Stimulated activated CD8-positive, alpha-beta memory T cell treated with anti-CD3 and anti-CD28 coated beads, Interleukin-4, amount 100 ng/mL, for 1 hour (primary cell): ENCODE measurements at places on chromosomes 16 and 17.

DNA sequence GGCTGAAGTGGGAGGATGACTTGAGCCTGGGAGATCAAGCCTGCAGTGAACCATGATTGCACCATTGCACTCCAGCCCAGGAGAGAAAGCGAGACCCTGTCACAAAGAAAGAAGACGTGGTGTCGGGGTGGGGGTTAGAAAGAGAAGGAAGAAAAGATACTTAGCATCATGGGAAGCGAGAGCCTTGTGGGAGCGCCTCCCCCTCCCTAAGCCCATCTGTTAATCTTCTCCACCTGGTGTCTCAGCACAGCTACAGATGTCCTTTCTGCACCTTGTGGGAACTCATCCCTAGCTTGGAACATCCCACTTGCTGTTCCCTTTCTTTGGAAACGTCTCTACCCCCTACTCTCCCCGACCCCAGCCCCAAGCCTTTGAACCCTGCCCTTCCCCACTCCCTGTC is 6.0 kb downstream of the ZNF688 start:
- DNase-seq, result no peak

DNA sequence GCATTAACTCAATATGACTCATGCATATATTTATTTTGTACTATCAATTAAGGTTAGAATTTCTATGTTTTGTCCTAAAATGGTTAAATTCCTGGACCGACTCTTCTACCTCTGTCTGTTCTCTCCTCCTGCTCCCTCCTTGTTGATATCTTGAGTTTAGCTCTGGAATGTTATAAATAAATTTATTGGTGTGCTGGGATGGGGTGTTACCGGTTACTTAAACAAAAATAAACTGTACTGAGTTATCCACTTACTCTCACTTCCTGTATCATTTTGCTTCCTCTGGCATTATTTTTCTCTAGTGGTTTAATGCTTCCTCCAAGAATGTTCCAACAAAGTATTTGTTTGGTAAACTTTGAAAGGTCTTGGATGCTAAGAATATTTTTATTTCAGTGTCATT is 120.1 kb downstream of the ABCA8 start:
- DNase-seq, result no peak

DNA sequence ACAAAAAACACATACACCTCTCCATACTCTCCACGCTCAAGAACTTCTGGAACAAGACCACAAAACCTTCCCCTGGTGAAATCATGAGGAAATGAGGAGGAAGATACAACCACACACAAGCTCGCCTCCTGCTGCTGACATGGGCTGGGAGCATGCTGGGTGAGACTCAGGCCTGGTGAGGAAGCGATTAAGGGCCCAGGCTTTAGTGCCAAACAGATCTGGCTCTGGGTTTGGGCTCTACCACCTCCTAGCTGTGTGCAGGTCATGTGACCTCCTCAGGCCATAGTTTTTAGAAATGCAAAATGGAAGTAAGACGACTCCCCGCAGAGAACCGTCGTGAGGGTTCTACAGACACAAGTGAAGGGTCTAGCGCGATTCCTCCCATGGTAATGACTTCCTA is 41.3 kb downstream of the VAC14 start:
- DNase-seq, result no peak

DNA sequence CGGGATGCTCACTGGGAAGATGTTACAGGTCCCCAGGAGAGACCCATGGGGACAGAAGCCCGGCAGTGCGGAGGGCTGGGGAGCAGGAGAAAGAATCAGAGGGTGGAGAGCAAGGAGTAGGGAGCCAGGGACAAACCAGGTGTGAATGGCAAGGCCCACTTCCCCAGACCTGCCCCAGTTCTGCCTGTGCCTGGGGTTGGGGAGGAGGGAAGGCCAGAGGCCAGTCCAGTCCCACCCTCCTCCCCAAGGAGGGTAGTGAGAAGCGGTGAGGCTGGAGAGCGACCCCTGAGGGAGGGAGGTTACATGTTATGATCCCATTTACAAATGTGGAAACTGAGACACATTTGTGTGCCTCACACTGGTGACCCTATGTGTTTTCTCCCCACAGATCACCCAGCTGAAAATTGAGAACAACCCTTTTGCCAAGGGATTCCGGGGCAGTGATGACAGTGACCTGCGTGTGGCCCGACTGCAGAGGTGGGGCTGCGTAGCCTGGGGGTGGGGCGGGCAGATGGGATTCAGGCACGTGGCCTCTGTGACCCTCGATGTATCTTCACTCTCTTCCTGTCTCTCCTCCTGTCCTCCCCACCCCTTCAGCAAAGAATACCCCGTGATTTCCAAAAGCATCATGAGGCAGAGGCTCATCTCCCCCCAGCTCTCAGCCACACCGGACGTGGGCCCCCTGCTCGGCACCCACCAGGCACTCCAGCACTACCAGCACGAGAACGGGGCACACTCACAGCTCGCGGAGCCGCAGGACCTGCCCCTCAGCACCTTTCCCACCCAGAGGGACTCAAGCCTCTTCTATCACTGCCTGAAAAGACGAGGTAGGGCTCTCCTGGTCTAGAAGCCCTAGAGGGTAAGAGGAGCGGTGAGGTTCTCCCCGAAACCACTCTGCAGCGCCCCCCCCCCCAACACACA is 27.5 kb downstream of the TBX4 start:
- no peak for DNase-seq

GRCh38 chr17:59067756-59068155 is 38.9 kb downstream of the TRIM37 start:
- DNase-seq, result no peak

DNA sequence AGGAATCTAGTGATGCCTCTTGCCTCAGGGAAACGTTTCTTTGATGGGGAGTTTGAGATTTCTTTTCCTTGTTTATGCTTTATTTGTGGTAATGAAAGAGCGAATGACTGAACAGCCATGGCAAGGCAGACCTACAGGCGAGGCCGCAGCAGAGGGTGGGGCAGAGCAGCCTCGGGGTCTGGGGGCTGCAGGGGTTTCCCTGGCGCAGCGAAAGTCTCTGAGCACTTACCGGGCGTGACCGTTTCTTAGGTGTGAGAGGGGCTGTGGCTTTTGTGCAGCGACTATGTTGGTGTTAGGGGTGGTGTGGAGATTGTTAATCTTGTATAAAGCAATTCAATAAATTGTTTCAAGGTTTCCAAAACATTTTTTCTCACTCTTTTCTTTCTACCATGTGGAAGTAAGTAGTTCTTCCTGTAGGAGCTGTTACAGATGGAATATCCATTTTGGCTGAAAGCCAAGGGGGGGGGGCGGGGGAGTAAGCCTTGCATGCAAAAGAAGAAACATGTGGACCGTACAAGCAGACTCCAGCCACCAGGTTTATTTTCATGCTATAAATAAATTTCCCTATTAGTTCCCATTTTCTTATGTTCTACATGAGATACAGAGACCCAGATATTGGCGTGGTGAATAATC is 34.8 kb downstream of the UBN1 start:
- no peak for DNase-seq

DNA sequence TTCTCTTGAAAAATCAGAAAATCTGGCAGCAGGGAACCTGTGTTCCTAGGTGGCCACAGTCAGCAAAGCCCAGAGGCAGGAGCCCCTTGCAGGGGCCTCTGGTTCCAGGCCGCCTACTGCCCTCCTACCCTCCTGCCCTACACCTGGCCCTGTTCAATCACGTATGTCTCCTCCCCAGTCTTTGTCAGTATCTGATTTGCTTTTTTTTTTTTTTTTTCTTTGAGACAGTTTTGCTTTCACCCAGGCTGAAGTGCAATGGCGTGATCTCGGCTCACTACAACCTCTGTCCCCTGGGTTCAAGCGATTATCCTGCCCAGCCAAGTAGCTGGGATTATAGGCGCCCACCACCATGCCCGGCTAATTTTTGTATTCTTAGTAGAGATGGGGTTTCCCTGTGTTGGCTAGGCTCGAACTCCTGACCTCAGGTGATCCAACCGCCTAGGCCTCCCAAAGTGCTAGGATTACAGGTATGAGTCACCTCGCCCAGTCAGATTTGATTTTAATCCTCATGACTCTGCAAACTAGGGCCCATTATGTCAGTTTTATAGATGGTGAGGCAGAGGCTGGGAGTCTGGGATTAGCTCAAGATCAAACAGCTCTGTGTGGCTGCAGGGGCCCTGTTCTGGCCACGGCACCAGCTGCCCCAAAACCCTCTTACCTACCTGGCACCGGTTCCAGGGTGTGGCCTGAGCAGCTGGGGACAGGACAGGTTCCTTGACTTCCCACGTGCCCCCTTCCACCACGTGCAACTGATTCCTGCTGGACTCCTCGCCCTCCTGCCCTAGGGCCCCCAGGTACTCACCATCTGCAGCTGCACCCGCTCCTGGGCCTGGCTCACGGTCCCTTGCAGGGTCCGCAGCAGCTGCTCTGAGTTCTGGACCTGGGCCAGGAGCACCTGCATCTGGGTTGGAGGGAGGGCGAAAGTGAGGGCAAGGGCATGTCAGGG is 14.7 kb downstream of the RABEP2 start:
- DNase-seq, result no peak

GRCh38 chr17:75036643-75037268 is 10.0 kb downstream of the ATP5PD start:
- DNase-seq, result peak; percentile 50

DNA sequence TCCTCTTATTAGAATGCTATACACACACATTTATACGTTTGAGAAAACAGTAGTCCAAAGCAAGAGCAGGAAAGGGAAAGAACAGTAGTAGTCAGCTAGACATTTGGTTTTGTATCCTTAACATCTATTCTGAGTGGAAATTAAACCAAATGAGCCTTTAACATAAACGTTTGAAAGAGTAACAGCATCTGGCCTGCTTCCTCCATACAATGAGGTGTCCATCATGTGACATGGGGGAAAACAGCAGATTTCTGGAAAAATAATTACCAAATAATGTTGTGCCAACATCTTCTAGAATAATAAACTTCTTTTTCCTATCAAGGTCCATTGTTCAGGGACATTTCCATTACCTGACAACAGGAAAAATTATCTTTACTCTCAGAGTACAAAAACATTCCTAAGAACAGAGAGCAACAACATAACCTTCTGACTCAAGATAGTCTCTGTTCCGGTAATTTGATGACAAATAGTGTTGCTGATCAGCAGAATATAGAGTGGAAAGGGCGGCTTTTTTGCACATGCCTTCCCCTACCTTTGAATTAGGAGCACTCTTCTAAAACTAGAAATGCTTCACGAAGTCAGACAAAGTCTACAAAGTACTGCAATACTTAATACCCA is 20.2 kb downstream of the CYTH1 start:
- DNase-seq, result no peak

DNA sequence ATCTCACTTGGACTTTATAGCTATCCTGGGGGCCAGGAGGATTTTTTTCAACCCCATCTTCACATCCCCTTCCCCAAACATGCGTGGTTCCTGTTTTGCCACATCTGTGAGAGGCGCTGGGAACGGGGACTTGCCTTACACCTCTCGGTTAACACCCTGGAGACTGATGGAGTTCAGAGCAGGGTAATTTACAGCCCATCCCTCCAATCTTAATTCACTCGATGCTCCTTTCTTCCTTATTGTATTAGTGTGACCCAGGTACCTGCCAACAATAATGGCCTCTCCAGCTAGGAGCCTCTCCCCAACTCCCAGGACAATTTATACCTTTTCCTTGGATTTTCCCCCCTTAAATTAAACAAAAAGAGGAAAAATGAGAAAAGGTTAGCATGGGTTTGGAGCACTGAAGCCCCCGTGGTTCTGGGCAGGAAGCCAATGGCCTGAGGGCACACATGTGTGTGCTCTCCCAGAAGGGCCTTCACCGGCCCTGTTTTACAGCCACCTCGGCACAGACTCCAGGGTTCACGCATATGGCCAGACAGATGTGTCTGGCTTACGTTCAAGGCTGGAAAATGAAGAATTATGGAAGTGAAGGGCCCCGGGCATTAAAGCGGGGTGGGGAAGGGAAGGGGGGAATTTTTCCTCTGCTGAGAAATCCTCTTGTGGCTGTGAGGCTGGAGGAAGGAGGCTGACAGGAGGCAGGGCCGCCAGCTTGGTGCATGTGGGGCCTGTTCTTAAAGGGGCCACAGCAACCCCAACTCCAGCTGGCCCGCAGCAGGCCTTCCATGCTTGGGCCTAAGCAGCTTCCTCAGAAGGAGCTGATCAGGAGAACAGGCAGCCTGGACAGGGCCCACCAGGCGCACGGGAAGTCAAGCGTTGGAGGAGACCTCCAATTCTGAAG is 21.4 kb downstream of the HIC1 start:
- no peak for DNase-seq

GRCh38 chr17:70144260-70144846 is 25.0 kb upstream of the KCNJ2 start:
- DNase-seq, result no peak

DNA sequence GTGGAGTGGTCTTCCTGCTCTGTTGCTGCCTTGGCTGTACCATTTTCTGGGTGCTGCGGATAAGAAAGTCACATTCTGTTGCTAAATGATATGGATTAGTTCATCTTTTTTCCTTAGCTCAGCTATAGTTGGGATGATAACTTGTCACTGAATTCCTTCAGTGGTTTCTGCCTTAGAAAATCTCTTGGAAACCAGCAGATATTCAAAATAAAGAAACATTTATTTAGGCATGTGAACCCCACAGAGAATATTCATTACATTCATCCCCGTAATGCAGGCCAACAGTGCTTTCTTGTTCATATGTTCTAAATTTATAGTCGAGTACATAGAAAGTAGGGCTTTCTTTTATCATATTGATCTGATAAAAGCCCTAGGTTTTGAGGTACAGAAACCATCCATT is 151.3 kb downstream of the CYB561 start:
- no peak for DNase-seq

DNA sequence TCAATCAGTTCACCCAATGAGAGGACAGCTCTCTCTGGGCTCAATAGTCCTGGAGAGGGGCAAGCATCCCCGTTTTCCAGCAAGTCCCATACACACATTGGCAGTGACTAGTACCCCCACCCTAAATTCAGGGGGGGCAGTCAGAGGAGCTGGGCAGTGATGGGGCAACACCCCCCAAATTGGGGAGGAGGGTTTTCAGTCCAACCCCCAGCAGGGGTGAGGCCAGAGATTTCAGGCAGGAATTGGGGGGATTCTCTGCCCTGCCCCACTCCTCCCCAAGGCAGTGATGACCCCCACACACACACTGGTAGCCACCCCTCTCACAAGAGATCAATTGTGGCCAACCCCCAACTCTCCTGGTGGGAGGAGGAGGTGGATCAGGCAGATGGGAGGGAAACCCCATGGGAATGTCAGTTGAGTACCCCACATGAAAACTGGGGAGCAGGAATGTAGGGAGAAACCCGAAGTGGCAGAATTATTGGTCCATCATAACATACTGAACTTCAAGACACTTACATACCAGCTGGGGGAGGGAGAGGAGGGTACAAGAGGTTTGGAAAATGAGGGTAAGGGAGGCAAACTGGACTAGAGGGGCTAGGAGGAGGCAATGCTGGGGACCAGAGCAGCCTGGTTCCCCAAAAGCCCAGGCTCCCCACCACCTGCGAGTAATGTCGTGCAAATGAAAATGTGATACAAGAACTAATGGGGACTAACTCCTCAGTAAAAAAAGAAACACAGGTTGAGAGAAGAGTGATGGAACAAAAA is 3.1 kb downstream of the VAMP2 start:
- no peak for DNase-seq

DNA sequence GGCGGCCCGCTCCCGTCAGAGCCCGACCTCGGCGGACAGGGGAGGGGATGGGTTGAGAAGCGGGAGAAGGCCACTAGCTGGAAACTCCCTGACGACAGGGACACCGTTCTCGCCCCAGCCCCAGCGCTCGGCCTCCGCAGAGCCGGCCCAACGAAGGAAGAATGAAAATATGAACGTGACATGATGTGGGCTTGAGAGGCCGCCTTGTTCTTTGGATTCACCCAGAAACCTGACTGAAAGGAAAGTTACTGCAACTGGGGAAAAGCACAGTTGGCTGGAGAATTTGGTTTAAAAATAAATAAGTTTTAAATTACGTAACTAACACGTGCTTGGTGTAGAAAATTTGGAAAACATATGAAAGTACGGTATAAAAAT is 21.1 kb downstream of the NPTX1 start:
- no peak for DNase-seq
